ENCODE measurements at places on chromosomes 2 and 18.

DNA sequence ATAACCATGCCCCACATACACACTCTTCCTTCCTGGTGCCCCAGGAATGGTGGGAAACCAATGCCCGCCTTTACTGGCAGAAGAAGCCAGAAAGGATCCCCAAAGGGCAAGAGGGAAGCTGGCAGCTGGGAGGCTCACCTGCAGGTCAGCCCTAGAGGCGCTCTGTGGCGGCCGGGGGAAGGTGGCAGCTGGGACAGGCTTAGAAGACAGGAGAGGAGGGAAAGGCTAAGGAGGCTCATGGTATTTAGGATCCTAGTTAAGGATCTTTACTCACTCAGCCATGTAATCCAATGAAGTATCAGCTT lies 23.8 kb downstream of the ADRA2B start:
- no peak for DNase-seq

GRCh38 chr2:69211048-69211447 lies 176.0 kb downstream of the GFPT1 start:
- DNase-seq = no peak

- no peak for DNase-seq
These were observed 7.1 kb downstream of the PCBP1 start for GRCh38 chr2:70094171-70094977.

DNA sequence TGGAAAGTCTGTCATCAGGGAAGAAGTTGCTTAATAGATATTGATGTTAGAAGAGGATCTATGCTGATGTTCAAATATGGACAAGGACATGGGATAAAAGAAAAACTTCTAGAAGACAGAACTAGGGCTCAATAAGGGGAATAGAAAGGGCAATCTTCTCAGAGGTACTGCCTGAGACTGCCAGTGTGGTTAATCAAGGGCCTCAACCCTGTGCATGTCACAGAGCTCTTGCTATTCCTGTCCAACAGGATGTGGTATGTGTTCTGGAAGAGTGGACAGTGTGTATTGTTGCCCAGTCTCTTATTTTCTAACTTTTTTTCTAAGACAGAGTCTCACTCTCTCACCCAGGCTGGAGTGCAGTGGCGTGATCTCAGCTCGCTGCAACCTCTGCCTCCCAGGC lies 27.8 kb upstream of the RNF125 start:
- DNase-seq = no peak

DNA sequence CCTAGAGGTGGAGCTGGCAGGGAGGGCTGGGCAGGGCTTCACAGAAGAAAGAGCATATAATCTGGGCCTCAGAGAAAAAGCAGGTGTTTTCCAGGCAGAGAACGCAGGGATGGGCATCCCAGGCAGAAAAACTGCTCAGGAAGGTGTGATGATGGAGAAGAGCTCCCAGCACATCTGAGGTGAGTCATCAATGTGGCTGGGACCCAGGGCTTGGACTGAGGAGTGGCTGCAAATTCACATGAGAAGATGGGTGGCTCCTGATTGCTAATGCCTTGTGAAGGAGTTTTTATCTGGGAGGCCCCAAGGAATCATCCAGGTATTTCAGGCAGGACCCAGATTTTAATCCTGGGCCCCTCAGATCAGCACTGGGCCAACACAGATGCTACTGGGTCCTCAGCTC lies 10.2 kb downstream of the IL1F10 start:
- no peak for DNase-seq

GRCh38 chr2:188570370-188570769 lies 278.7 kb downstream of the GULP1 start:
- DNase-seq = no peak

DNA sequence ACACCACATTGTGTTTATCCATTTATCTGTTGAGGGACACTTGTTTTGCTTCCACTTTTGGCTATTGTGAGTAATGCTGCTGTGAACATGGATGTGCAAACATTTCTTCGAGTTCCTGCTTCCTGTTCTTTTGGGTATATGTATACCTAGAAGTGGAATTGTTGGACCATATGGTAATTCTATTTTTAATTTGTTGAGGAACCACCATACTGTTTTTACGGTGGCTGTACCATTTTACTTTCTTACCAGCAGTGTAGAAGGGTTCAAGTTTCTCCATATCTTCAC lies 23.1 kb downstream of the ANXA4 start:
- DNase-seq = no peak

DNA sequence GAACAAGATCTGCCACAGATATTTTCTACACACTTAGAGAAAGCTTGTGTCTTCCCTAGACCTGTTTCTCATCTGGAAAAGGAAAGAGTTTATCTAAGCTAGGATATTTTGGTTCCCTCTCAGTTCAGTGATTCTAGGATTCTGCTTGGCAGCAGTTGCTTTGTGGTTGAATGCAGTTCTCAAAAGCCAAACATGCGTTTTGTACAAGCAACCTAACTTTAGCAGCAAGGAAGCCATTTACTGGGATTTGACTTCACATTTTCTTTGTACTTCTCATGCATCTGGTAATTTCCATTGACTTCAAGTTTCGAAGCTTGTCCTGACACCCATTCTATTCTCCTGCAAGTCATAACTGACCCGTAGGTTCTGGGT lies 33.3 kb downstream of the VSNL1 start:
- DNase-seq = no peak

DNA sequence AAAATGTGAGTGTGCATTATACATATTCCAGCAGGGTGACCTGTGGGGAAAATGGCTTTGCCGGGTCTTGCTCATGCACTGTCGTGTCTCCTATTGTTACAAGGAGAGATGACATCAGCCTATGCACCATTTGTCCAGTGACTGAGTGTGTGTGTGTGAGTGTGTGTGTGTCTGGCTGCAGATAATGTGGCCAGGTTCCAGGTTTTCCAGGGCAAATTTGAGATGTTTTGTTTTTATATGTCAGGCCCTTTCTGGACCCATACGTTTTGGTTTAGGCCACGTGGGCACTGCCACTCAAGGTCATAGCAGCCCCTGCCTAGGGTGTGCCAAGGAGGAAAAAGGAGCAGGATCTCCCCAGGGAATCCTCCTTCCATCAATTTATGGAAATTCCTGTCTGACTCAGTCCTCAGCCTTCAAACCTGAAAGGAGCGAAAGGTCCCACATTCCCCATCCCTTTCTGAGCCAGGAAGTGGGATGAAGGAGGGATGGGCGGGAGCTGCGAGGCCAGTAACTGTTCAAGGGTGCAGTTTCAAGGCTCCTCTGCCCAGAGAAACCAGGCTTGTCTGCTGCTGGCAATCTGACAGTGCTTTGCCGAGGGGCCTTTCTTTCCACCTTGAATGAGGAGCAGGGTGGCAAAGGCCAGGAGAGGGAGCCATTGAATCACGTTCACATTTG lies 93.0 kb upstream of the SMAD2 start:
- no peak for DNase-seq

- DNase-seq = no peak
These were observed 33.0 kb downstream of the CYP26B1 start for GRCh38 chr2:72114693-72115051.

DNA sequence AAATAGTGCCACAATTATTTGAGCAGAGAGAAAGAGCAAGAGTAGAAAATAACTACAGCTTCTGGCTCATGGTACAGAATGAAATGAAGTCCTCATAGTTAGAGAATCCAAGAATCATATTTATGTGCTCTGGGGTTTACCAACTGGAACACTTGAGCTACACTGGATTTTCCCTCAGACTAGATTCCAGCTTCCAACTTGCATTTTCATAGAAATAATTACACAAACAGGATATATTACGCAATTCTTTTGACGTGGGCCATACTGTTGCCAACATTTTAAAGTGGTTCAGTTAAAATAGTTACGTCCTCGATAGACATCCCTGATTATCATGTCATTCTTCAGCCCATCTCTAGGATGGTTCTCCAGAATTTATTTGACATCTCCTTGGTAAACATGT lies 129.2 kb downstream of the ETAA1 start:
- no peak for DNase-seq

- no peak for DNase-seq
These were observed 42.2 kb downstream of the BIN1 start for GRCh38 chr2:127064642-127065250.

DNA sequence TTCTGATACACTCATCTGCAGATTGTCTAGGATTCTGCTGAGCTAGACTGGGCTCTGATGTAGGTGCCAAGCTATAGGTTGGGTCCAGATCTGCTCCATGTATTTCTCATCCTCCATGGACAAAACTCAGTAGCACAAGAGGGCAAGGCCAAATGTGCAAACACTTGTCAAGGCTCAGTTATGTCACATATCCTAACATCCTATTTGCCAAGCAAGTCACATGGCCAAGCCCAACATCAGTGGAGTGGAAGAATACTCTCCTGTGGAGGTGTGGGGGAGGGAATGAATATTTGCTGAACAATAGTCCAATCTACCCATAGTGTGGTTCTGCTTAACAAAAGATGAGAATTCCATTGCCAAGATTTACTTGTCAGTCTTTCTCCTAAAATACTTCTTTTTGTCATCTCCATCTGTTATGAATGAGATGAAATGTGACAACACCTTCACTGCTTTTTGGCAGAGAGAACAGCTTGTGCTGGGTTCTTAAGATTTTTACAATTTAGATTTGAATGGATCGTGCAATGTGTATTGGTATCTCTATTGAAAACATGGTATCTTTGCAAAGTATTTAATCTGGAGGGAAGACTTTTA lies 89.9 kb downstream of the OXER1 start:
- no peak for DNase-seq

GRCh38 chr18:73663581-73663980 lies 484.1 kb downstream of the FBXO15 start:
- DNase-seq = no peak

- DNase-seq = no peak
These were observed 80.6 kb upstream of the VRK2 start for GRCh38 chr2:57965961-57966360.

DNA sequence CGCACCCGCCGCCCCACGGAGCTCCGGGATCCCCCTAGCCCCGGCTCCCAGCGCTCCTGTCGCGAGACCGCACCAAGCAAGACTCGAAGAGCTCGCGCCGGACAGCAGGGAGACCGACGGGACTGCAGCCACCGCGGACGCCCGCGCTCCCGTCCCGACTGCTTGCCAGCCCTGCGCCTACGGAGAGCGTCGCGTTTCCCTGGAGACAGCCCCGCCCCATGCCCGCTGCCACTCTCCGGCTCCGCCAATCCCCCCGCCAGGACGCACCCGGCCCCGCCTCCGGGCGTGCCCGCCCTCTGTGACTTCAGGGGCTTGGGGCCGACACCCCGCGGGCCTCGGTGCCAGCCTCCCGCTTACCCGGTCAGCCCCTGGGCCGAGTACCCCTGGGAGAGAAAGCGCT lies at the start of gene ANKMY1:
TSS of gene ANKMY1 (minus strand) at position 181 of the 400 bp plus-strand sequence. CDS start 653 bp downstream, outside the sequence.
- no peak for DNase-seq

DNA sequence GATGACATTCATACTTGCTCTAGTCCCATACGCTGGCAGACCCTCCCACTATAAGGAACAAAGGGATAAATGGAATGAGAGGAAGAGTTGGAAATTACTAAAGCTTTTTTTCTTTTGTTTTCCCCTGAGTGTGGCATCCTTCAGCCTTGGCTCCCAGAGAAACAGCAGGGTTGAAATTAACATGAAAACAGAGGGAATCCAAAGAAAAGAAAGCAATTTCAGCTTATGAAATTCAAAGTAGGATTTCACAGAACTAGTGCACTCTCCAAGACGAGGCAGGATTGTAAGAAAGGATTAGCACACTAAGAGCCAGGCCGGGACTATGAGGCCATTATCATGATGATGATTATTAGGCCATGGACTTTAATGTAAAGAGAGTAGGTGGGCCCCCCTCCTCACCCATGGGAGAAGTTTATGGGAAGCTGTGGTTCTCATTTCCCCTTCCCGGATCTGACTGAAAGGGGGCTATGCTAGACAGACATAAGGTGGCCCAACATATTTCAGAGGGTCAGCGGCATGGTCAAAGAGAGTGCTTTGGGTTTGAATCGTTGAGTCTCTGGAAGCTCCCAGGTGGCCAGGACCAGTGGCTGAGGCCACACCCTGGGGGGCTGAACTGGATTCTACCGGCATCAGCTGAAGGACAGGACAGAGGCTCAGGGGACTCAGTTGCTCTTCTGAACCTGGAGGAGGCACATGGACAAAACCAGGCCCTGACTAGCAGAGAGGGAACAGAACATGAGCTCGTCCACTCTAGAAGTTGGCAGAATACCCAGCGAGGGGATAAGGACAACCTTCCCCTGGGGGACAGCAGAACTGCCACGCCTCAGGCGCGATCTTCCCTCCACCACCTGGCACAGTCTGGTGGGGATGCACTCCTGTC lies 100.1 kb upstream of the ARL4C start:
- DNase-seq = no peak

Data from activated B cell treated with CpG ODN at 0.5 μM for 24 hours (primary cell).